ENCODE measurements at places on chromosomes 7 and 10.

- DNase-seq: no peak
These were observed 70.5 kb downstream of the ZNF503 start for GRCh38 chr10:75331081-75331480.

DNA sequence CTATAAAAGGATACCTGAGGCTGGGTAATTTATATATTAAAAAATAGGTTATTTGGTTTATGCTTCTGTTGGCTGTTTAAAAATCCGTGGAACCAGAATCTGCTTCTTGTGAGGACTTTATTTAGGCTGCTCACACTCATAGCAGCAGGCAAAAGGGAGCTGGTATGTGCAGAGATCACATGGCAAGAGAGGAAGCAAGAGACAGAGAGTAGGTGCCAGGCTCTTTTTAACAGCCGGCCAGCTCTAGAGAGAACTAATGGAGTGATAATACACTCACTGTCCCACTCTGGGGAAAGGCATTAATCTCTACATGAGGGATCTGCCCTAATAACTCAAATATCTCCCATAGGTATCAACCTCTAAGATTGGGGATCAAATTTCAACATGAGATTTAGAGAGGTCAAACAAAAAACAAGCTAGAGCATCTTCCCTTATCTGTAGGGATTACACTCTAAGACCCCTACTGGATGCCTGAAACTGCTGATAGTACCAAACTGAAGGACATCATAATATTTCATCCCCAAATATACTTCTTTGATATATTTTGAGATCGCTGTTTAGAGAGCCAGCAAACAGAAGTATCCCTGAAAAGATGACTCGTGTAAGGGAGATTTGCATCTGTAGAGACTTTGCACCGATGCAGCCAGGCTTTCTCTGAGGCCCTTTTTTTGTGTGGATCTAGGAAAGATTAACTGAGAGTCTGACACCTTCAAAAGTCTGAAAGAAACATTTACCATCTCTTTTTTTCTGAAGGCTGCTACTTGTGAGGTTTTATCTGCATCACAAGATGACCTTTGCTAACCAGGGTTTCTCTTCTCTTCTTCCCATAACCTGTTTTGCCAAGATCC, 717.0 kb upstream of the MBL2 start:
- DNase-seq: no peak

DNA sequence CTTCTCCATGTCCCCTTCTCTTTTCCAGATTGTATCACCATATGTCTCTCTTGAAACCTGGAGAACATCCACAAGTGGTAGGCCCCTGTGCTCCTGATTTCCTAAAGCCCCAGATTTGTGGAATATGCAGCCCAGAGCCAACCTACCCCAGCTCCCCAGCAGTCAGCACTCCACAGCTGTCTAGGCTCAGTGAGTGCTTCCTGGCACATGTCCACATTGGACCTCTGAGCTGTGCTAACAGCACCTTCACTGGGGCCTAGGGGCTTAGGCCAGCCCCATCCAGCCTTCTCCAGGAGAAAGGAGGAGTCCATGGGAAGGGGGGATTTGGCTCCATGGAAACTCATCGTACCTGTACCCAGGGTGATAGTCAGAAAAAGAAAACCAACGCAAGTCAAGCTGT, 192.7 kb downstream of the FGFR2 start:
- DNase-seq: no peak

DNA sequence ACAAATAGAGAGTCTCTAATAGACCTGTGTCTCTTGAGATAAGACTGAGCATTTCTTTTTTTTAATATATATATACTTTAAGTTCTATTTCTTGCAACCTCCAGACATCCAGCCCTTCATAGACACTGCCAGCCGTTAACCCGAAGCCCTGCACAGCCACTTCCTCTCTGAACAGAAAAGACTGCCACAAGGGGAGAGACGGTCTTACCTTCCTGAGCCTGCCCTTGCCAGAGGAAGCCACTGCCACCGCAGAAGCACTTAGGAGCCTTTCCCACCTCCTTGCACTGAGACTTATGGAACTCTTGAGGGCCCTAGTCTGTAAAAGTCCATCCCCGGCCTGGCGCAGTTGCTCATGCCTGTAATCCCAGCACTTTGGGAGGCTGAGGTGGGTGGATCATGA, 31.8 kb upstream of the PRSS1 start:
- DNase-seq: no peak
